ENCODE measurements at places on chromosomes 16 and 17. TPM values are rescaled to one million over a fixed set of nuclear protein-coding genes. Genes with fewer than 3 reads are reported as not detected.

GRCh38 chr16:24170407-24170806 lies 85.7 kb upstream of the CACNG3 start:
- DNase-seq, result no peak

GRCh38 chr16:68668266-68668665 lies 23.2 kb downstream of the CDH3 start:
- DNase-seq, result no peak

GRCh38 chr17:66783656-66784381 lies 51.1 kb upstream of the CACNG5 start:
- no peak for DNase-seq

Gene VAT1L
- polyA plus RNA-seq, result 7.7 TPM

- DNase-seq, result no peak
These were observed 262.3 kb upstream of the AXIN2 start for GRCh38 chr17:65823713-65824112.

DNA sequence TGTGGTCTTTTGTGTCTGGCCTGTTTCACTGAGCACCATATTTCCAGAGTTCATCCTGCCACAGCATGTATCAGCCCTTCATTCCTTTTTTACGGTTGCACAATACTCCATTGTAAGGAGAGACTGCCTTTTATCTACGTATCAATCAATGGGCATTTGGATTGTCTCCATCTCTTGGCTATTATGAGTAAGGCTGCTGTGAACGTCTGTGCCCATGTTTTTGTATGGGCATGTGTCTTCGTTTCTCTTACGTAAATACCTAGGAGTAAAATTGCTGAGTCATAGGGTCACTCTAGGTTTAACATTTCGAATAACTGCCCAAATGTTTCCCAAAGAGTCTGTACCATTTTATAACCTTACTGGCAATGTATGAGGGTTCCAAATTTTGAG lies 202.8 kb upstream of the FOXF1 start:
- DNase-seq, result no peak

Data from right cardiac atrium (tissue), 5 donors.